ENCODE measurements at places on chromosomes 7 and 10.

DNA sequence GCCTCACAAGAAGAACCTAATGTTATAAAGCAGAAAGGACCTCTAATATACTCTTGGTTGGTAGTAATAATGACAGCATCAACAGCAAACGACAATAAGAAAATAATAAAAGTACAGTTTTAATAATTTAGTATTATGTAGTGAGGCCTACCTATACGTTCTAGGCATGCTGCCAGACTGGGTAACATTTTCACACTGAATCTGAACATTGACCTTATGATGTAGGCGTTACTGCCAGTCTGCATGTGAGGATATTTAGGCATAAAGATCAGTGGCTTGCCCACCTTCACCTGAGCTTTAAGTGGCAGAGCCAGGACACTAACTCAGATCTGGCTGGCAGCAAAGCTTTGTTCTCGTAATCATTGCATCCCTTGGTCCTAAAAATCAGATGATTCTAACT is 2.5 kb downstream of the FGL2 start:
- DNase-seq: no peak

GRCh38 chr7:29496355-29497020 is 67.1 kb upstream of the PRR15 start:
- DNase-seq: no peak

- no peak for DNase-seq
Measured at GRCh38 chr10:61410353-61411070, 42.7 kb downstream of the TMEM26 start.

GRCh38 chr10:72511459-72511858 is 114.4 kb downstream of the MICU1 start:
- DNase-seq: no peak

DNA sequence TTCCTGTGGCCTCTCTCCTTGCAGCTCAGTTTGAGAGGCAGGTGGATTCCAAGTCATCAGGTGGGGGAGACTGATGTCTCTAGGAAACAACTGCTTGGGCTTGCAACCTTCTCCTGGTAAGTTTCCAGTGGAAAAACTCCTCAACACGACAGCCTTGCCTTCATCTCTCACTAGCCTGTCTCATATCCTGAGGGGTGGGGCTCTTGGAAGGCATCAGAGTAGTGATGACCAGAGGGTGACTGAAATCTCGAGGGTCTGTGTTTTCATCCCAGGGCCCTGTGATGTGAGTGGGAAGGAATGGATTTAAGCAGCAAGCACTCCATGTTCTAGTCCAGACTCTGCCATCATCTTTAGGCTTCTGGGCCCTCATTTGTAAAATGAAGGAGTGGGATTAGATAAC is 107.0 kb downstream of the NRP1 start:
- no peak for DNase-seq

DNA sequence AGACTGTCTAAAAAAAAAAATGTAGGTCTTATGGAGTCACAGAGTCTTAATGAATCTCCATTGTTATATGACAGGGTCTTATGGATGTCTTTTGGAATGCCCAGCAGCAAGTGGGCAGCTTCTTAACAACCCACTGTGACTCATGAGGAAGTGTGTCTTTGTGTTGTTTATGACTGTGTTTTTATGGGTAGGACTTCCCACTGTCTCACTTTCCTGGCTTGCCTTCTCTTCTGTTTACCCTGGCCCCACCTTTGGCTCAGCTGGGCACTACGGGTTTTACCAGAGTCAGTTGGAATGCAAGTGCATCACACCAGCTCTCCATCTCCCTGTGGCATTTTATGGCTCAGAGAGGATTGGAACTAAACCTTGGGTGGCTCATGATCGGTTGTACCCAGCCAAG is 580.5 kb downstream of the AUTS2 start:
- DNase-seq: no peak

GRCh38 chr7:140260352-140261104 is 83.7 kb upstream of the KDM7A start:
- DNase-seq: no peak

DNA sequence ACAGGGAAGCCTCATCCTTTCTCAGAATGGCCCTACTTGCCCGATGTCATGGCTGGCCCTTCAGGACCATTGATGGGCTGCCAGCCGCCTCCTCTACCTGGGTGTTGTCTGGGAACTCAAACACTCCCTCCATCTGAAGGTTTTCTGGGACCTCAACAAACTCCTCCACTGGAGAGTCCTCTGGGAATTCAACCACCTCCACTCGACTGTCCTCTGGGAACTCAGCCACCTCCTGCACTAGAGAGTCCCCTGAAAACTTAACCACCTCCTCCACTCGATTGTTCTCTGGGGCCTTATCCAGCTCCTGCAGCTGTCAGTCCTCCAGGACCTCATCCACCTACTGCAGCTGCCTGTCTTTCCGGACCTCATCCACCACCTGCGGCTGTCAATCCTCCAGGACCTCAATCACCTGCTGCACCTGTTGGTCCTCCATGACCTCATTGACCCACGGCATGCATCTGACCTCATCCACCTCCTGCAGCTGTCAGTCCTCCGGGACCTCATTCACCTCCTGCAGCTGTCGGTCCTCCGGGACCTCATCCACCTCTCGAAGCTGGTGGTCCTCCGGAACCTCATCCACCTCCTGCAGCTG is 37.1 kb downstream of the MAT1A start:
- no peak for DNase-seq

DNA sequence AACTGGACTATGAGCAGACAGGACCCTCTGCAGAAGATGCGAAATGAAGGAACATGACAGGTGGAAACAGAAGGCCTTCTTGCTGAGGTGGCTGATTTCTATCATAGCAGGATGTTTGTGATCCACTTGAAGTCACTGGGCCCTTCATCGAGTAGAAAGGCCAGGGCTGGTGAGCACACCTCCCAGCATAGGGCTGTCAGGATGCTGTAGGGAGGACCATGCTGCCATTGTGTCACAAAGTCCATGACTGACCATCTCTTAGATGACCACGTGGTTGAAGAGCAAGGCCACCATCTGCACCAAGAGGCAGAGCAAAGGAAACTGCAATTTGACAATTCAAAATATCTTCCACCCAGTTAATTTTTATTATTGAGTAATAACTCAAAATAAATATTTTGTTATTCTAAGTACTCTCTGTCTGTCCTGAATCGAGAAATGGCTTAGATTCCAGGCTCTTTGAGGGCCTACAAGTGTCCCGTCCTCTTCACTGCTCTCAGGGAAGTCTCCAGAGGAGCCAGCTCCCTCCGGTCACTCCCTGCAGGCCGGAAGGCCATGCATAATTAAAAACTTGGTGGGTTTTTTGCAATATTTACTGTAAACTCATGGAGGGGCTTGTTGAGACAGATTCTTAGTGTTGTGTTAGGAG is 249.3 kb upstream of the ZMIZ1 start:
- no peak for DNase-seq

- no peak for DNase-seq
Measured at GRCh38 chr10:96695975-96696634, 24.2 kb downstream of the PIK3AP1 start.

- DNase-seq: no peak
Measured at GRCh38 chr7:90244565-90244908, 437 bp upstream of the CFAP69 start.

GRCh38 chr10:42987121-42987541 is 89.7 kb upstream of the RET start:
- no peak for DNase-seq
